Omental fat pad (tissue), 4 donors: ENCODE measurements at places on chromosomes 1 and 21. TPM values are rescaled to one million over a fixed set of nuclear protein-coding genes. Genes with fewer than 3 reads are reported as not detected.

GRCh38 chr1:165595246-165595938 is 35.6 kb upstream of the MGST3 start:
- no peak for DNase-seq

Gene IGSF9
- not detected for total RNA-seq

GRCh38 chr1:33703464-33703863 is 160.4 kb upstream of the HMGB4 start:
- no peak for DNase-seq

Gene PGLYRP3
- not detected for total RNA-seq
